CD4-positive, alpha-beta T cell treated with Interleukin-21 for 1 hour (primary cell): ENCODE measurements at places on chromosomes 7 and 10.

DNA sequence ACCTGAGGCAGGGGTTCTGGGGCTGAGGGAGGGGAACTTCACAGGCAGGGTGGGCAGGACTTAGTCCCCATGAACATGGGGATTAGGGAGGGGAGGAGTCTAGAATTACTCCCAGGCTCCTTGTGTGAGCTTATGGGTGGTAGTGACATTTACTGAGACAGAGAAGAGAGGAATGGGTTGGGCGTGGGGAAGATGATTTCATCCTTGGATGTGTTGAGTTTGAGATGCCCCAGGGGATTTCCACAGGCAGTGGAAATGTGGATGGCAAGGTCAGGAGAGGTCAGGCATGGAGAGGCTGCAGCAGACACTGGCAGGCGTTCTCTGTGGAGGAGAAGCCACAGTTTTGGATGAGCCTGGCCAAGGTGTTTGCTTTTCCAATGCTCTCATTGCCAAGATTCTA lies 26.4 kb upstream of the GSDME start:
- no peak for DNase-seq

DNA sequence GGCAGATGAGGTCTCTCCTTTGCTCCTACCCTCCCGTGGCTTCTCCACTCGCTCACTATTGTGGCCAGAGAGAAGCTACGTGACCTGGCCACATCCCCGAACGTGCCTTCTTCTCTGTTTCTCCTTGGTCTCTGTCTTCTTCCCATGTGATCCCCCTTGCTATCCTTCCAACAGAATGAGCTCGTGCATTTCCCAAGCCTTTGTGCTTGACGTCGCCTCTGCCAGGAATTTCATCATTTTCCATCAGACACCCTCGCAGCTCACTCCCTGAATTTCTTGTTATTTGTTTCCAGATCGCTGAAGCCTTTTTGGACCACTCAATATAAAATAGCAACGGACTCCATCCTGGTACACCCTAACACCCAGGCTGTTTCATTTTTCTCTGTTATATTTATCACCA lies 13.8 kb upstream of the INHBA start:
- DNase-seq: no peak

- no peak for DNase-seq
Observed at GRCh38 chr10:97121041-97121440, 64.7 kb downstream of the SLIT1 start.

DNA sequence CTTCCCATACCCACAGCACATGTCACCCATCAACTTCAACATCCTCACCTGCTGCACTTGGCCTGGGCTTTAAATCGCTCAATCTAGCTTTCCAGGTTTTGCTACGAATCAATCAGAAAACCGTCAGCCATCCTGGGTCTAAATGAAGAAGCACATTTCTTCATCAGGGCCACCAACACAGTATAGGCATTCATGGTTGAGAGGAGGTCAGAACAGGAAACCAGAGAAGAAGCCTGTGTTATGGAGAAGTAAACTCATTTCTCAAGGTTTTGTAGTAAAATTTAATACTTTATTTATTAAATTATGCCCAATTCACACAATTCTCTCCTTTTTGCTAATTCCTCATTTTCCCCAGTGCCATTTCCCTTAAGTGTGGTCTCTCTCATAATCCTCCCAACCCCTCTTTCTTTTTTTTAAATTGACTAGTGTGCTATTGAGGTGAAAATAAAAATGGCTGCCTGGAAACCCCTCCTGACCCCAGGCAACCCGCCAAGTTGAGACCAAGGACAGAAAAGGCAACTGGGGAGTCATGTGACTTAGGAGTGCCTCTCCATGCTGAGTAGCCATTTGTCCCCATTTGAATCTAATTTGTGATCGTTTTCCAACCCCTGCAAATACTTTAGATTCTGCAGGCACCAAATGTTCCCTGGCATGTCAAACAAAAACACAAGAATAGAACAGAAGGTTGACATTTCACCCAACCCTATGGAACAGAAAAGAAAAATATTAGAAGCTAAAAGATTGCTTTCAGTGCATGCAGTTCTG lies 181.1 kb upstream of the NAMPT start:
- DNase-seq: no peak

GRCh38 chr7:87420173-87420572 lies 55.3 kb downstream of the ABCB4 start:
- DNase-seq: no peak

DNA sequence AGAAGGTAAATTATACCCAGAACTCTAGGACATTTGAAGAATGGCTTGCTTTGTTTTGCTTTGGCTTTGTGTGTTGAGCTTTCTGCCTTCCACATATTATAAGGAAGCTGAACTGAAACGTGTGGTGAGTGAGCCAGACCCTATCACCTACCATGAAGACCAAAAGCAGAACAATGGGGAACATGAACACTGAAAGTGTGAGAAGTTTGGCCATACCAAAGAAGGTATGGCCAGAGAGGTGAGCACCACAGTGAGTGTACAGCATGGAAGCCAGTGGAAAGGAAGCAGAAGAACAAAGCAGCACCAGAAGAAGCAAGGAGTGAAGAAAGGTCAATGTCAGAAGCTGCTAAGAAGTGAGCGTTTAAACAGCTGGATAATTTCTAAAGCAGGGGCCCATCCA lies 59.7 kb upstream of the CCDC71L start:
- no peak for DNase-seq
